Stimulated activated CD8-positive, alpha-beta memory T cell treated with anti-CD3 and anti-CD28 coated beads, Interleukin-4, amount 100 ng/mL, for 1 hour (primary cell): ENCODE measurements at places on chromosomes 16 and 17.

DNA sequence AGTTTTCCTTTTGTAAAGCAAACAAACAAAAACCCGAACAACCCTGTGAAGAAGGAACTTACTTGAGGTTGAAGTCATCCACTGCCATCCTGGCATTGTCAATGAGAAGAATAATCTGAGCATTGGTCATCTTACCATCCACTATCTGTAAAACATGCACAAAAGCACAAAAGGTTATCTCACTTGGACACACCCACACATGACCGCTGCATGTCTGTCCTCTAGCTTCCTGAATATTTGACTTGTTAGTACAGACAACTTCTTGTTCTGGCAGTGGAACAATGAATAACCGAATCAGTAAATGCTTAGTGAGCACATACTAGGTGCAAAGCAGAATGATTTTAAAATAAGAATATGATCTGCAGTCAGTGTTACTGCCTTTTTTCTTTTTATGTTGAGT lies 6.1 kb downstream of the KRT23 start:
- DNase-seq: no peak

- no peak for DNase-seq
Observed at GRCh38 chr17:946510-947236, 32.9 kb downstream of the NXN start.

DNA sequence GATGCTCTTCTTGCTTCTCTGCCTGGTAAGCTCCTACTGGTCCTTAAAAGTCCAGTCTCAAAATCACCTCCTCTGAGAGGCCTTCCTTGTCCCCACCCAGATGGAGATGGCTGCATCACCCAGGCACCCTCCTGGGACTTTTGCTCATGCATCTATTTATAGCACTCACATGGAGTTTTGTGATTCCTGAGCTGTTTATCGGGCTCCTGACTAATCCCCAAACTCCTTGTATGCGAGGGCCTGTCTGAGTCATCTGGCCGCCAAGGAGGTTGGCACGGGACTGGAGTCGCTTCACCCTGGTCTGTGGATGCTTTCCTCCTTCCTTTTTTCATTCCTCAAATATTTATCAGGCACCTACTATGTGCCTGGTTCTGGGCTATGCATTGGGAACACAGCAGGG lies 2.3 kb upstream of the MAP2K3 start:
- DNase-seq: no peak

GRCh38 chr17:13544765-13545164 lies 57.0 kb downstream of the HS3ST3A1 start:
- no peak for DNase-seq

GRCh38 chr16:4520913-4521312 lies 17.7 kb downstream of the CDIP1 start:
- no peak for DNase-seq

DNA sequence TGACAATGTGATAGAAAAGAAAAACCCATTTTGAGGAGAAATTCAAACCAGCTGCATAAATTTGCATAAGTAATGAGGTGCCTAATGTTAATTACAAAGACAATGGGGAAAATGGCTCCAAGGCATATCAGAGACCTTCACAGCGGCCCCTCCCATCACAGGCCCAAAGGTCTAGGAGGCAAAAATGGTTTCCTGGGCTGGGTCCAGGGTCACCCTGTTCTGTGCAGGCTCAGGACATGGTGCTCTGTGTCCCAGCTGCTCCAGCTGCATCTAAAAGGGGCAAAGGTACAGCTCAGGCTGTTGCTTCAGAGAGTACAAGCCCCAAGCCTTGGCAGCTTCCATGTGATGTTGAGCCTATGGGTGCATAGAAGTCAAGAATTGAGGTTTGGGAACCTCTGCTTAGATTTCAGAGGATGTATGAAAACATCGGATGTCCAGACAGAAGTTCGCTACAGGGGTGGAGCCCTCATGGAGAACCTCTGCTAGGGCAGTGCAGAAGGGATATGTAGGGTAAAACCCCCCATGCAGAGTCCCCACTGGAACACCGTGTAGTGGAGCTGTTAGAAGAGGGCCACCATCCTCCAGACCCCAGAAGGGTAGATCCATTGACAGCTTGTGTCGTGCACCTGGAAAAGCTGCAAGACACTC lies 40.6 kb downstream of the IKZF3 start:
- DNase-seq: no peak

GRCh38 chr16:49342336-49343265 lies 31.0 kb upstream of the C16orf78 start:
- no peak for DNase-seq

DNA sequence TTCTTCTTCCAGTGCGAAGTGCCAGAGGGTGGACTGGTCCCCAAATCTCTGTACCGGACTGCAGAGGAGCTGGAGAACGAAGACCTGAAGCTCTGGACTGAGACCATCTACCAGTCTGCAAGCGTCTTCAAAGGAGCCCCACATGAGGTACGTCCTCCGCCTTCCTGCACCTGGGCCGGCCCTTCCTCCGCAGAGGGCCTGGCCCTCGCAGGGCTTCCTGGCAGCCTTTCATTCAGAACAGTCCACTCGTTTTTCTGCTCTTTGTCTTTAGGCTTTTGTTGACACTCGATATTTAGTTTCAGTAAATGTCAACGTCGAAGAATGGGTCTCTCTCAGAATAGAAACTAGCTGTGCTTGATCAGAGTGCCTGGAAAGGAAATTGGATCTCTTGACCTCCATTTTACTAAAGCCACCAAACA lies 68.6 kb downstream of the SEC14L1 start:
- no peak for DNase-seq

DNA sequence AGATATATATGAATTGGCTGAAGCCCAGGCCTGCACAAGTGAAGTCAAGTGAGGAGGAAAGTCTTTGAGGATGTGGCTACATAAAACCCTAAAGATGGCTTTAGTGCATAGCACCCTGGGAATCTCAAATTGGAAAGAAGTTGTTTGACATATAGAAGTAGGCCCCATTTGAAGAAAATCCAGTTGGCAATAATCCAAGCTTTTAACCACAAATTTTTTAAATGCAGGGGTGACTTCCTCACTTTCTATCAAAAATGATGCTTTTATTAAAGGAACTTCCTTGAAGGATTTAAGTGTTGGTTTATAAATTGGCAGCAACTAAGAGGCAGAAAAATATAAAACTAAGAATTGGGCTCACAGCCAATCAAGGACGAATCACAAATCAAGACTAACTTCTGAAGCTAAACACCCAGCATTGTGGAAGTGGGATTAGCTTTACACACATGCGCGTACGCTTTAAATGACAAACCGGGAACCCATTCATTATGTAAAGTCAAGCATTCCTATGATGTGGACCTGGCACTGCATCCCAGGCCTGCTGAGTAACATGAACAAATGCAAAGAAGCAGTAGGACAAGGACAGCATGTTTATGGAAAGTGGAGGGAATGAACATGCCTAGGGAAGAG lies 63.3 kb downstream of the NOG start:
- no peak for DNase-seq

DNA sequence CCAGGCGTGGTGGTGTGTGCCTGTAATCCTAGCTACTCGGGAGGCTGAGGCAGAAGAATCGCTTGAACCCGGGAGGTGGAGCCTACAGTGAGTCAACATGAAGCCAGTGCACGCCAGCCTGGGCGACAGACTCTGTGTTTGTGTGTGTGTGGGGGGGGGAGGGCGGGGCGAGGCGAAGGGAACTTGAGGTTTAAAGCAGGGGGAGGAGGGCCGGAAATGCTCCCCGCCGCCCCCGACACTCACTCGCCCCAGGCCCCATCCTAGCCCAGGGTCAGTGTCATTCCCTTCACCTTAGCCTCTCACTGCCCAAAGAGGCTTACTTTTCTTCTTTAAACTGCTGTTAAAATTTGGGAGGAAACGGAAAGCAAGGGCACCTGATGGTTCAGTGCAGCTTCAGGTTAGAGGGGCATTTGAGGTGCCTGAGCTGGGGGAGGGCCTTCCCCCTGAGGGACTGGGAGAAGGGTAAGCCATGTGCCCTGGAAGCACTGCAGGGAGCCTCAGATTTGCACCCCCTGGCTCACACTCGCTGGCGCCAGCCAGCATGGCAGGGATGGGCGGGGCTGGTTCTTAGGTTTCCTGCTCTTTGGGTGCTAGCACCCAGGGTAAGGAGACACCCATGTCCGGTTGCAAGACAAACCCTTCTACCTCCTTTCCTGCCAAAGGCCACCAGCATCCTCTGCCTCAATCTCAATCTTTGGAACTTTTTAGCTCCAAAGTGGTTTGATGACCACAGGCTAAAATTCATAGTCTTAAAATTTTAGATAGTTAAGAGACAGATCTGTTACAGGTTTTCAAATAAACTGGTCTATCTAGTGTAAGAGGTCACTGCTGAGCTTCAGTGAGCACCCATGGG lies 2.2 kb upstream of the LIMD2 start:
- no peak for DNase-seq

GRCh38 chr17:4542003-4542725 lies 13.0 kb downstream of the MYBBP1A start:
- no peak for DNase-seq

DNA sequence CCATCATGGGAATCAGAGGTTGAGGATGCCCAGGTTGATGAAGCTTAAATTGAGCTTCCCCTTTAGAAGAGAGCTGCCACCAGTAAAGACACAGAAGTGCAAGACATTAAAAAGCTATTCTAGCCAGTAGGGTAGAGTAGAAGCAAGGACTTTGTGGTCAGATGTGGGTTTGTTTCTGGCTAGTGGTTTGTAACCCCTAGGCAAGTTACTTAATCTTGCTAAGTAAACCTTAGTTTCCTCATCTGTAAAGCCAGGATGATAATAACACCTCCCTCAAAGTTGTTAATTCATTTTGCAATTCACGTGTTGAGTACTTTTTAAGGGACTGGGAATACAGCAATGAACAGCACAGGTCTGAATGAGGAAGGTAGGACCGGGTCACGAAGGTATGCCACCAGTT lies 3.6 kb downstream of the SNTB2 start:
- no peak for DNase-seq

GRCh38 chr16:86852135-86852534 lies 273.8 kb downstream of the FOXL1 start:
- DNase-seq: no peak

DNA sequence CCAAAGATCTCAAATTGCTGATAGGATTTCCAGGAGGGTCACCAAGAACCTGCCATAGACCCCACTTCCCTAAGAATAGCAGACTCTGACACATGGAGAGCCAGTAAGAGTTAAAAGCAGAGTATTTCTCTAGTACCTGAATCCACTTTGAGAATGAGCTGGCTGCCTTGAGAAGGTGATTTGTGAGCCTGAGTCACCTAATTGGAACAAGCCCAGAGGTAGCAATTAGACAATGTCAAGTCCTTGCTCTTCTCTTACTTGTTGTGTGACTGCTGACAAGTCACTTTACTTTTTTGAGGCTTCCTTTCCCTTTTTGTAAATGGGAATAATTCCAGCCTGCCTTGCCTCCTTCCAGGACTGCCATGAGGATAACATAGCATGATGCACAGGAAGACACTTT lies 76.1 kb upstream of the ASIC2 start:
- DNase-seq: no peak

DNA sequence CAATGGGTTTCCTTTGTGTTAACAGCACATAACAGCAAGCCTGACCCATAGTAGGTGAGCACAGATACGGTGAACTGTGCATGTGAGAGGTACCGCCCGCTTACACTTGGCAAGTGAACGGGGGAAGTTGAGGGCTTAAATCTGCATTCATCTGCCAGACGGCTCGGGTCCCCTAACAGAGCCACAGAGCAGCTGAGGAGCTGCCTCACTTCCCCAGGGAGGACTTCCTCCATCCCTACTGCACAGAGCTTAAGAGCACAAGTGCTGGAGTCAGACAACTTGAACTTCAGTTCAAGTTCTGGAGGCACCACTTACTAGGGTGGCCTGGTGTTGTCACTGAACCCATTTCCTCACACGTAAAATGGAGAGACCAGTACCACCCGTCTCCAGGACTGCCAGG lies 13.4 kb downstream of the RAB5C start:
- no peak for DNase-seq

DNA sequence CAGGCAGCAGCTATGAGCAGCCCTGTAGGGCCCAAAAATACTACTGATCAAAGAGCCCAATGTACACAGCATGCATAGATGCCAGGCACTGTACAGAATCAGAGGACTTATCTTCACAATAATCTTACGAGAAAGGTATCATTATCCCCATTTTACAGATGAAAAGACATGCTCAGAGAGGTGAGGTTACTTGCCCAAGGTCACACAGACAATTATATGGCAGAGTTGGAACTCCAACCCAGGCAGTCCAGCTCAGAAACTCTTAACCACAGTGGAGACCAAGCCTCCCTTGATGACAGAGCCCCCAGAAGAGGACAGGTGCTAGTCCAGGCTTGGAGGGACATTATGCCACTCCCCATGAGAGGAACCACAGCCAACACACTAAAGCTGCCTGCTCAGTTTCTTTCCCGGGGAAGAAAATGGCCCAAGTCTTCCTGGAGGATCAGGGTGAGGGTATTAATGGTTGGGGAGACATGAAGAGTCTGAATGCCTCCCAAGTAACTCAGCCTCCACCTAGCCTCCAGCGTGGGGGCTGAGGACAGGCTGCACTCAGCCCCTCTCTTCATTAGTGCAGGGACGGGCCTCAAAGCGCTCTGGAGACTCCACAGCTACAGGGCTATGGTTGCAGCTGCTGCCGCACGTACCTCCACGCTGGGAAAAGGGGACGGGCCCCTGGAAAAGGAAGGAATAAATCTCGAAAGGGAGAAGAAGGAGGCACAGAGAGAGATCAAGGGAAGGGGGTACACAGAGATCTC lies 826 bp downstream of the UNC119 start:
- no peak for DNase-seq

- DNase-seq: no peak
Observed at GRCh38 chr16:66069587-66069986, 296.9 kb upstream of the CDH5 start.

DNA sequence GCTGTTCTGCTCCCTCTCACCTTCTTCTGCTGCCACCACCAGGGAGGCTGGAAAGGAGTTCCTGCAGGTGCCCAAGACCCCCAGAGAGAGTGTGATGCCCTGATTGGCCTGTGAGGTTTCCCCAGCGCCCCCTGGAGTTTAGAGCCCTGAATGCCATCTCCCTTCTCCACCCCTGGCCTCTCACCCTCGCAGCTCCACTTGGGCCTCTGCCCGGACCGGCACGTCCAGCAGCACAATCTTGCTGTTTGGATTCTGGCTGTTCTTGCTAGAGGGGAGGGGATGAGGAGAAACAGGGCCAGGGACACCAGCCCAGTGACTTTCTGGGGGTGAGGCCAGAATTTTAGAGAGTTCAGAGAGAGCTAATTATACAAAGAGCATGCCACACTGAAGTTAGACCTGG lies 12.5 kb upstream of the FAM171A2 start:
- no peak for DNase-seq

- DNase-seq: no peak
Observed at GRCh38 chr16:89172528-89173173, 1.1 kb downstream of the CDH15 start.

DNA sequence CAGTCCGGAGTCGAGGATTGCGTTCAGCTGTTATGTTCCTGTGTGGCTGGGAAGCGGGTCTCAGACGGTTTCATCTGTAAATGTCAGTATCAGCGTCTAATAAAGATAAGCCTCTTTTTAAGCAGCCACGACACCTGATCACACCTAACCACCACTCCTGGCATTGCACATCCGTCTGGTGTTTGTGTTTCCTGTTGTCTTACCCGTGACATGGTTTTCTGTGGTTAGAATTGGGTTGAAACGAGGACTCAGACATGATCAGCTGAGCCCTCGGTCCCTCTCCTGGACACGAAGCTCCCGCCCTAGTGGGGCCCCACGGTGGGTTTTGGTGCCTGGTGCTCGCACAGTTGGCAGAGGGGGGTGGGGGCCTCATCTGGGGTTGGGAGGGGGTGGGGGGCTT lies 18.3 kb downstream of the CPNE7 start:
- no peak for DNase-seq

GRCh38 chr17:11561702-11562101 lies 36.6 kb upstream of the DNAH9 start:
- DNase-seq: no peak
